ENCODE measurements at places on chromosomes 2 and 18.

DNA sequence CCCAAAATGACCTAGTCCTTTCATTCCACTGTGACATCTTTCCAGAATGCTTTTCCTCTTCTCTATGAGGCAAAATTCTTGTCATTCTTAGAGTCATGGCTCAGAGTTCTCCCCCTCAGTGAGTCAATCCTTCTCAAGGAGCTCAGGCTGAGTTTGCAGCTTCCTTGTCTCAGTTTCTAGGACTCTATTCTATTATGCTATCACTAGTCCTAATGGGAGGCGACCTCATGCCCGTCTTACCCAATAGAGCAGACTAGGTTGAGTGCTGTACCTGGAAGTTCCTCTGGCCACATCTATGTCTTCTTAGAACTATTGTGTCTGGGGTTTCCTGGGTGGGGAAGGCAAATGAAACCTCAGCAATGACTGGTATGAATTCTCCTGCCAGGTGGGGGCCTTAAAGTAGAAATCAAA lies 51.5 kb downstream of the HAUS1 start:
- DNase-seq, result peak; percentile 95

GRCh38 chr2:201517094-201517493 lies 65.6 kb downstream of the STRADB start:
- DNase-seq, result no peak

- DNase-seq, result no peak
Measured at GRCh38 chr2:287471-287885, 413 bp downstream of the ALKAL2 start.

DNA sequence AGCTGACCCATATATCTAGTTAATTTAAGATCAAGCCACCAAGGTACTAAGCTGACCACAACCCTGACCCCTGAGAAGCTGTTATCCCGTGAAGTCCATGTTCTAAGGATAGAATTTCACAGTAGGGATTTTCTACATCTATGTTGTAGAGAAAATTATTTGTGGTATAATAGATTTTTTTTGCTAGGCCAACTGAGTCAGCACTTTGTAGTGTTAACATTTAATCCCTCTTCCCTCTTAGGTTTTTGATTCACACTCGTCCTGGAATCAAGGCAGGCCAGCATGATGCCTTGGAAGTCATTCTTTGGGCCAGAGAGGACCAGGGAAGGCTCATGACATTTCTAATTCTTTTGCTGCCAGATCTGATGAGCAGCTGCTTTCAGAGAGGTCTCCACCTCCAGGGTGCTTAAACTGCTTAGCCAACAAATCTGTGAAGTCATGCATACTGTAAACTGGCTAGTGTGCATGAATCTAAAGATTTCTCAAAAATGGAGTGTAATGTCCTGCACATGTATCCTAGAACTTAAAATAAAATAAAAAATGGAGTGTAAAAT lies 102.5 kb downstream of the RBM43 start:
- no peak for DNase-seq

- DNase-seq, result no peak
Measured at GRCh38 chr18:76480913-76481312, 14.1 kb downstream of the ZNF516 start.

- DNase-seq, result no peak
Measured at GRCh38 chr2:209922116-209922515, 80.3 kb upstream of the RPE start.

DNA sequence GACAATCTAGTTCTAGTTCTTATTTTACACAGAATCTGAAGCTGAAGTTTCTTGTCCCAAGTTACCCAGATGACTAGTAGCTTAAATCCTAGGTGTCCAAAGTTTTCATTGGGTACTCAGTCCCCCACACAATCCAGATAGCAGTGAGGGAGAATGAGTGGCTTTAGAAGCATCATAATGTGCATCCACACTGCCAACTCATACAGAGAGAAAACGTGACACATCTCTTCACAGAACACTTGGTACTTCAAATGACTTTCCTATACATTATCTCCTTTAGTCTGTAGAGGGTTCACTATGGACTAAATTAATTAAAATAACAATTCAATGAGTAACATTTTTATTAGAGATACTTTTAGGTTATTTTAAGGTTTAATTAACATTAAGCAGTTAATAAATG lies 45.2 kb downstream of the STRADB start:
- DNase-seq, result no peak

DNA sequence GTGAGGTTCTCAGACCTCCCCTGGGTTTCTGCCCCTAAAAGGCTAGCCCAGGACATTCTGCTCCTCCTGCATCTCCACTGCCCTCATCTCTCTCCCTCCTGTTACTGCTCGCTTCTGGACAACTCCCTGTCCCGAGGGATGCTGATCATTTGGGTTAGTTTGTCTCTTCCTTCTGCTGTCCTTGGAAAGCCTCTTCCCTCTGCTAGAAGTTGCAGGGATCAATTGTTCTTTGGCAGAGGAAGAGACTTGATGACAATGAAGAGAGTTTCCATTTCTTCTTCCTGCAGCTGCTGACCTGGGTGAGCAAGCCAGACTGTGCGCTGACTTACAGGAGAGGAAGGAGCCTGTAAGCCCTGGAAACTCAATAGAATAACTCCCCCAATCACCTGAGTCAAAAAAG lies 68.9 kb downstream of the RDH14 start:
- no peak for DNase-seq

- no peak for DNase-seq
Measured at GRCh38 chr2:65751408-65751807, 319.0 kb upstream of the SPRED2 start.

- peak; percentile 90 for DNase-seq
Measured at GRCh38 chr2:66432801-66433694, 1.9 kb upstream of the MEIS1 start.

DNA sequence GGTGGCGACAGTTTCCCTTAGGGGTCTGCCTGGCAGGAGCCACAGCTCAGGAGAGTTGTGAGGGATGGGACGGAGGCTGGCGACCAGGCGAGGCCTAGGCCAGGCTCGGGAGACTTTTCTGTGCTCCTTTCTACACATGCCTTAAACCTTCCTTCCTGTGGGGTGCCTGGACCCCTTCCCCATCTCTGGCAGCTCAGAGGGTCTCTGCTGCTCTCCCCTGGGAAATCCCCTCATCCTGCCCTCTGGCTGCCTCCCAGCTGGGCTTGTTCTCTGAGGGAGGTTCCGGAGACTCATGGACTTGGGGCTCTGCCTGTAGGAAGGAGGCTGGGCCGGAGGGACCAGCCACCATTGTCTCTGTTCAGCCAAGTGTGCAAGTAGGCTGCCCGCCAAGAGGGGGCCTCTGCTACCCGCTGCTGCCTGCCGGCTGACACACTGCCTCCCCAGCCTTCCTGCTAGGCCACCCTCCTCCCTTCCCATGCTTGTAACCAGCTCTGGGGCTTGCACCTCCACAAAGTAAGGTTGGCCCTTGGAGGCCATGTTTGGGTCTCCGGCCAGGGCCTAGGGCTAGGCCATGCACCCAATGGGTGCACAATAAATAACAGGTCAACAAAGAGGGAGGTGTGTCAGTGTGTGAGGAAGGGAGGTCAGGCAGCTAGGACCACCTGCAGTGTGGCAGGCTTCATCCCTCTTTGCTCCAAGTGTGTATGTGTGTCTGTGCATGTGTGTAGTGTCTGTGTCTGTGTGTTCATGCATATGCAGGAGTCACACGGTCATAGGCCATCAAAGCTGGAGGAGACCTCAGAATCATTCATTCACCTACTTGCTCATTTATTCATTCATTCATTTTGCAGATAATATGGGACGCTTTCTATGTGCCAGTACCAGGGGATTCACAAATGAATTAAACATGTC lies 28.8 kb downstream of the PSD4 start:
- no peak for DNase-seq

DNA sequence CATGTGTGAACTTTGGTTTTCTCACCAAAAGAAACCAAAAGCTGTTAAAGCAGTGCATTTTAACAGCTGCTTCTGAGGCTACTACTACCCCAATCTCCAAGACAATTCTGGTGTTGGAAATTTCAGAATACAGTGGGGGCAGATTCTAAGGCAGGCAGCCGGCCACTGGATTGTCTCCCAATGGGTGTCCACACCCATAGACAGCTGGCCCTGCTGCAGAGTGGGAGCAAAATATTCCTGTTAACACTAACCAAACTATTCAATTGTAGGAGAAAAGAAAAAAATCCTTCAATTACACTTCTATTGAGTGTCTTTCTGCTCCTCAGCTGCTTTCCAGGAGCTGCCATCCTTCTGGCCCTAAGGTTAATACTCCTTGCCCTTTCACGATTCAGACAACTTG lies 223.7 kb downstream of the ALK start:
- no peak for DNase-seq

DNA sequence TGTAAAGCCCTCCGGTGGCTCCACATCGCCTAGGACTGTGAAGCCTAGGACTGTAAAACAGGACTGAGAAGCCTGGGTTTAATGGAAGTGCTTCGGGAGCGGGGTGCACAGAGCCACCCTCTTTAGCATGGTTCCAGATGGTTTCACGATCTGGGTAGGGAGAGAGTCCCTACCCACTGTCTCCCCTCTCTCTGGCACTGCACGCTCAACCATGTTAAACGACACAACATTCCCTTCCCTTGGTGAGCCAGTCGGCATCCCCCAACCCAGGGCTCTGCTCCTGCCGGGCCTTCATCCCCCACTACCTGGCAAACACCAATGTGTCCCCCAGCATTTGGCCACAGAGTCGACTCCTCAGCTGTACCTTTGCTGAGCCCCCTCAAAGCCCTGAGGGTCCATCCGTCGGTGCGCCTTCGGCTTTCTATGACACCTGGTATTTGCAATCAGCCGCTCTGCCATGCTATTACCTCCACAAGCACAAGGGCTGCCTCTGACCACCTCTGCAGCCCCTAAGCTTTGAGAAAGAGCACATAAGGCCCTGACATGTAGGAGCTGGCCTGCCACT lies 1.1 kb downstream of the COPS9 start:
- DNase-seq, result no peak

GRCh38 chr2:166068981-166069380 lies 58.8 kb downstream of the SCN1A start:
- no peak for DNase-seq

DNA sequence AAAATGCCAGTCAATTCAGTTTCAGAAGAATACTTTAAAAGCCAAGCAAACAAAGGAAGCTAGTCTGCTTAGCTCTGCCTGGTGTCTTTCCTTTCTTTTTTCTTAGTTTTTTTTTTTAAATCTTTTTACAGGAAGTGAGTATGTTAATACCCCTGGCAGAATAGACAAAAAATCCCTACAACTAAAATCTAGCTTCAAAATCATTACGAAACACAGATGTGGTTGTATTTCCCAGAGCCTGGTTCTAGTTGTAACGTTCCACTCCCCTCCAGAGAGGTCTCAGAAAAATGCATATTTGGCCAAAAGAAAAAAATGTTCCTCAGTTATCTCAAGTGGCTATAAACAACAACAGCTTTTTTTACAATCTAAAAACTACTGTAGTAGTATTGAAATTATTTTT lies 202.1 kb upstream of the RND3 start:
- no peak for DNase-seq

DNA sequence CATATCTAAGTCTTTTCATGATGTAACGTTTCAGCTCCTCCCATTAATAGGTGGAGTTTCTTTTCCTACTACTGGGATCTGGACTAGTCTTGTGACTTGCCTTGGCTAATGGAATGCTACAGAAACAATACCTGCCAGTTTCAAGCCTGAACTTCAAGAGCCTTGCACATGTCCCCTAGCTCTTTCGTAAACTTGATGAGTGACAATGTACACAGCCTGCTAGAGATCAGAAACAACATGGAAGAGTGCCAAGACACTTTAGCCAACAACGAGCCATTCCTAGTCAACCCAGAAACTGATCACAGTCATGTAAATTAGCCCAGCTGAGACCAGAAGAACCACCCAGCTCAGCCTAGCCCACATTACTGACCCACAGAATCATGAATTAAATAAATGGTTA lies 24.8 kb upstream of the STK39 start:
- no peak for DNase-seq

DNA sequence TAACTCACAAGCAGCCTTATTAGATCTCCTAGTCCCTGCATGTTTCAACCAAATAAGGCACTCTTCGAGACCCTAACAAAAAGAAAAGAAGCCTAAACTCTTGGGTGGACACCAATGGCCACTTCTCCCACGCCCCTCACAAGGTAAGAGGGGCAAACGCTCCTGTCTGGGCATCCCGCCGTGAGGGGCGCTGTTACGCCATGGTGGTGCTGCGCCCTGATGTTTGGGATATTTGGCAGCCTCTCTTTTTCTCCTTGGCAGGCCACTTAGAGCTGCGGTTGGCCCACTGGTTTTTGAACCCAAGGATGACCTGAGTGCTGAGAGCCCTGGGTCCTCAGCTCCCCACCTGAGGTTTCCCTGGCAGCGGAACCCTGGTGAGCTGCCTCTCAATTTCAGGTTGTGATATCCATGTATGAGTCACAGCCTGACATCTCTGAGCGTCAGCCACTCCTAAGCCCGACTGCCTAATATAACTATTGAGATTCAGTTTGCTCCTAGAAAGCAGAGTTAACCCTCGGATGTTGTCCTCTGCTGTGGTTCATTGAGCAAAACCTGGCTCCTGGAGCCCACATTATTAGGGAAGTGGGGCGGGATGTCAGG lies 103.3 kb downstream of the COL6A3 start:
- no peak for DNase-seq

- DNase-seq, result peak; percentile 91
Measured at GRCh38 chr2:36731941-36732672, 35.6 kb downstream of the VIT start.

DNA sequence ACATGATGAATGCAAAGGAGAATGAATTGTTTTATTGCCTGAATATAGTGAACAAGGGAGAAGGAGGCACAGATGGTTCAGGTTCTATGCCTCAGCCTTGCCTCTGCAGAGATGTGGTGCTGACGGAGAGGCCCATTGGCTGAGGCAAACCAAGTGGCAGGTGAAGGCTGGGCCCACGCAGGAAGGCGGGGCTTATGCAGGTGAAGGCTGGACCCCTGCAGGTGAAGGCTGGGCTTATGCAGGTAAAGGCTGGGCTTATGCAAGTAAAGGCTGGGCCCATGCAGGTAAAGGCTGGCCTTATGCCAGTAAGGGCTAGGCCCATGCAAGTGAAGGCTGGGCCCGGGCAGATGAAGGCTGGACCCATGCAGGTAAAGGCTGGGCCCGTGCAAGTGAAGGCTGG lies 414.7 kb downstream of the LRATD1 start:
- DNase-seq, result no peak

GRCh38 chr2:127508023-127508630 lies 18.2 kb downstream of the IWS1 start:
- no peak for DNase-seq

DNA sequence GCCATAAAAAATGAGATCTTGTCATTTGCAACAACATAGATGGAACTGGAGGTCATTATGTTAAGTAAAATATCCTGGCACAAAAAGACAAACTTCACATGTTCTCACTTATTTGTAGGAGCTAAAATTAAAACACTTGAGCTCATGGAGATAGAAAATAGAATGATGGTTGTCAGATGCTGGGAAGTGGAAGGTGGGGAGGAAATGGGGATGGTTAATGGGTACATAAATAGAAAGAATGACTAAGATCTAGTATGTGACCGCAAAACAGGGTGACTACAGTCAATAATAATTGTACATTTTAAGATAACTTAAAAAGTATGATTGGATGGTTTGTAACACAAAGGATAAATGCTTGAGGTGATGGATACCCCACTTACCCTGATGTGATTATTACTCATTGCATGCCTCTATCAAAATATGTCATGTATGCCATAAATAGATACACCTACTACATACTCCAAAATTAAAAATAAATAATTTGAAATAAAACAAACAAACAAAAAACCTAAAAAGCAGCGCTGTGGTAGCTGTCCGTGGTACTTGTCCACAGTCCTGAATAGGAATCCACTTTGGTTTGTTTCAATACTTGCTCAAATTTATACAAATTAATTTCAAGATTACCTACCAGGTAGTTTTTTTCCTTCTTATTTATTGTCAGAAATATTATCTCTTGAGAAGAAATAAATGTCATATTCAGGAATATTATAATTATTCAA lies 224.5 kb downstream of the DLGAP1 start:
- DNase-seq, result no peak

All from GM04503 (cell line).